AG08396 (cell line): ENCODE measurements at places on chromosomes 6 and 20.

- DNase-seq, result no peak
Observed at GRCh38 chr20:50967586-50967985, 9.0 kb downstream of the MOCS3 start.

GRCh38 chr20:21303061-21303871 lies at the start of gene XRN2:
XRN2 (plus strand) TSS chr20:21303331; CDS start chr20:21303399, 68 bp downstream.
- DNase-seq, result peak; percentile 96

GRCh38 chr6:165988302-165988756 lies 179.3 kb downstream of the TBXT start:
- no peak for DNase-seq

GRCh38 chr6:170045563-170045960 lies 245.3 kb downstream of the DLL1 start:
- DNase-seq, result no peak

GRCh38 chr20:2234598-2235191 lies 61.1 kb upstream of the TGM3 start:
- DNase-seq, result no peak

DNA sequence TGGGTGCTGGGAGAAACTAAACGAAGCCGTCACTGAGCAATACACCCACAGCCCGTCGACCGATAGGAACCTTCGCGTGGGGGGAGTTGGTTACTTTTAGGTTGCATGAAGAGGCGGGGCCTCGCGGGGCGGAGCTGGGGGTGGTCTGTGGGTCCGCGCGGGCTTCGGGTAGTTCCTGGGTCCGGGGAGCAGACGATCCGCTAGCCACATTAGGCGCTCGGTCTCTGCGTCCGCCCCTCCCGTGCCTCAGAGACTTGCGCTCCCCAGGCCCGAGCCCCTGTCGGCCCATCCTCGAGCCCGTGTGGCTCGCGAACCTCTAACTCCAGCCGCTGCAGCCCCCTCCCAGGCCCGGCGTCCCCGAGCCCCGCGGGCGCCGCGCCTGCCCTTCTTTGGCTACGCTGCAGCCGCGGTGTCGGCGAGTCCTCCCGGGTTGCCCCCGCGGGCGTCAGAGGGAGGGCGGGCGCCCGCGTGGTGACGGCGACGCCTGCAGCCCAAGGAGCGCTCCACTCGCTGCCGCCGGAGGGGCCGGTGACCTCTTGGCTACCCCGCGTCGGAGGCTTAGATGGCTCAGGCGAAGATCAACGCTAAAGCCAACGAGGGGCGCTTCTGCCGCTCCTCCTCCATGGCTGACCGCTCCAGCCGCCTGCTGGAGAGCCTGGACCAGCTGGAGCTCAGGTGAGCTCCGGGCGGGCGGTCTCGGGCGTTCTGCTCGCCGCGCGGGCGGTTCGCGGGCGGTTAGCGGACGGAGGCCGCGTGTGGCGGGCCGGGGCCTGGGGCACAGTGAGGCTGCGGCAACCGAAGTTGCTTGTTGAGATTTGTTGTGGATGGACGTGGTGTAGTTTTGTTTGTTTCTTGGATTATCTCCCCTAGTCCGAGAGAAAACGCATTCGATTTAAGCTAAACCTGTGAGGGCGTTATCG lies at the start of gene BAG2:
Gene BAG2 (plus strand): TSS at position 191 of the 920 bp plus-strand sequence. CDS start 372 bp downstream, at position 563.
- DNase-seq, result peak; percentile 87

- no peak for DNase-seq
Observed at GRCh38 chr6:23414922-23415321, 711.1 kb upstream of the NRSN1 start.

- no peak for DNase-seq
Observed at GRCh38 chr6:135008941-135009290, 45.7 kb downstream of the HBS1L start.
